ENCODE measurements at places on chromosomes 2 and 18.

DNA sequence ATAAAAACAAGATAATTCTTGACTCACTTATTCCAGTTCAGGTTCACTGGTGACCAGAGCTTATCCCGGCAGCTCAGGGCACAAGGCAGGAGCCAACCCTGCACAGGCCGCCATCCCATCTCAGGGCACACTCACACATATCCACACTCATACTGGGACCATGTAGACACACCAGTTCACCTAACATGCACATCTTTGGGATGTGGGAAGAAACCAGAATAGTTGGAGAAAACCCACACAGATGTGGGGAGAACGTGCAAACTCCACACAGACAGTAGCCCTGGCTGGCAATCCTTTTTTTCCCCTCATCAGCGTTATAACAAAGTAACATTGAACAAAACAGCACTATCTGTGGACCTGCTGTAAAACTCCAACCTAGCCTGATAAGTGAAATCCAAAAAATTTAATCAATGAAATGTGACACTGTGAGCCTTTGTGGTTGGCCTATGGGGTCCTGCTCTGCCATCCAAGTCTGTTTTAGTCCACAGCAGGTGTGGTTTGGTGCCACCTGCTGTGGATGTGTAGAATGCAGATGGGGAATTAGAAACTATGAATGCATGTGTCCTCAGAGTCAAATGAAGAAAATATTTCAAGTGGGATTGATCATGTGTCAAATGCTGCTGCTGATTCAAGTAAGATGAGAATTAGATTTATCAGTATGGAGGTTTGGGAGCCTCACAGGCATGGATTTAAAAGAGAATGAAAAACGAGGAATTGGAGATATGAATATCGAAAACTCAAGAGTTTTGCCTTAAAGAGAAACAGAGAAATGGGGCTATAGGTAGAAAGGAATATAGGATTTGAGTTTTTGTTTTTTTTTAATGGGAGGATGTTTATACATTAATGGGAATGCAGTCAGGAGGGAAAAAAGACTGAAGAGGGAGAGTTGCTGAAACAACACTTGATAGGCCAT, 47.0 kb downstream of the UGP2 start:
- DNase-seq, result peak; percentile 50

DNA sequence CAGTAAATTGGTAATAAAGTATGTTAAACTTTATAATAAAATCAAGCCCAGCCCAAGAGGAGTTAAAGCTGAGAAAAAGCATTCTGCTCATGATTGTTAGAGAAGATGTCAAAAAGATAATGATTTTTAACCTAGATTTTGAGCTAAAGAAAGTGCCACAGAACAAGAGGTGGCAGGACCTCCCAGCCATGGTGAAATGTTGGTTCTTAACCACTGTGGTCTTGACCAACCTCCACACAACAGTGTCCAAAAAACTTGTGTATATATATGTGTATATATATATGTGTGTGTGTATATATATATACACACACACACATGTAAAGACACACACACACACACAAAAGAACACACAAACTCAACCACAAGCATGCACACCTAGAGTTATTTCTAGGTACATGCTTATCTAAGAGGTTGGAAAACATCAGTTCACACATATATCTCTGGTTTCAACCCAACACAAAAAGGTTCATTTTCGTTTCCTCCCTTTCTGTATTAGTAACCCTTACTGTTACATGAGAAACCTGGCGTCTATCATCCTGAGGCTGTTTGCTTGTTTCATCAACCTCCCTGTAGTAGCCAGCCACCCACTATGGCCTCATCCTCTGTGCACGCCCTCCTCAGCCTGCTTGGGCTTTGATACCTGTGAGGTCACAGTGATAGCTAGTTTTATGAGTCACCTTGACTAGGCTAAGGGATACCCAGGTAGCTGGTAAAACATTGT, 631.8 kb upstream of the ID2 start:
- peak; percentile 80 for DNase-seq

GRCh38 chr2:186303091-186303490, 183.0 kb upstream of the ZC3H15 start:
- DNase-seq, result no peak

- DNase-seq, result no peak
These were observed 27.9 kb downstream of the ACVR1 start for GRCh38 chr2:157848213-157848612.

DNA sequence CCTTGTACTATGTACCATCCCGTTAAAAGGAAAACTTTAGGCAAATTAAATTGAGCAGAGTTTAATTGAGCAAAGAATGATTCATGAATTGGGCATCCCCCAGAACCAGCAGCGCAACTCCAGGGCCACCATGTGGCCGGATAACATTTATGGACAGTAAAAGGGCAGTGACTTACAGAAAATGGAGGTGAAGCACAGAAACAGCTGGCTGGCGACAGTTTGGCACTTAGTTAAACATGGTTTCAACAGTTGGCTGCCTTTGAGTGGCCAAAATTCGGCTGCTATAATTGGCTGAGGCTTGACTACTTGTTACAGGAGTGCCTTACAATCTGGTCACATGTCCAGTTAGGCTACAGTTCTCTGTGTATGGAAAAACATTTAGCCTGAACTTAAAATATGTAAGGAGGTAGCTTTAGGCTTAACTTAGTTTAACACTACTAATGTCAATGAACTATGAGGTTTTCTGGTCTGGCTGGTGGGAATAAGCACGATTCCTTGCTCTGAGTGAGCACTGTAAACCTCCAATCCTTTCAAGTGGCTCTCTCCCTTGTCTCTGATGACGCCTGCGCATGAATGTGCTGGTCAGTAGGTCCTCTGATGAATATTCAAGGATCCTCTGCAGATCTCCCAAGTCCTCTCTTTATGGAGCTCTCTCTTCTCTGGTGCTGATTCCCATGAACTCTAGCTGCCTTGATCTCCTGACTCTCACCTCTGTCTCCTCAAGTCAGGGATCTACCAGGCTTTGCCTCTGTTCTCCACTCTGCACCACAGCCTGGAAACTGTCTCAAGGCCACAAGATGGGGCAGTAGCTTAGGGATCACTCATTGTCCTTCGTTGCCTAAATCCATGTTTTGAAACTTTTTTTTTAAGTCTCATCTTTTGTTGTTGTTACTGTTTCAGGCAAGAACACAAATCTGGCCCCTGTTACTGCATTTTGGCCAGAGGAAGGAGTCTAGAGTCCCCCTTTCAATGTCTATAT, 24.4 kb upstream of the RAB31 start:
- DNase-seq, result no peak

- DNase-seq, result no peak
These were observed 14.1 kb downstream of the ACMSD start for GRCh38 chr2:134852518-134852917.

DNA sequence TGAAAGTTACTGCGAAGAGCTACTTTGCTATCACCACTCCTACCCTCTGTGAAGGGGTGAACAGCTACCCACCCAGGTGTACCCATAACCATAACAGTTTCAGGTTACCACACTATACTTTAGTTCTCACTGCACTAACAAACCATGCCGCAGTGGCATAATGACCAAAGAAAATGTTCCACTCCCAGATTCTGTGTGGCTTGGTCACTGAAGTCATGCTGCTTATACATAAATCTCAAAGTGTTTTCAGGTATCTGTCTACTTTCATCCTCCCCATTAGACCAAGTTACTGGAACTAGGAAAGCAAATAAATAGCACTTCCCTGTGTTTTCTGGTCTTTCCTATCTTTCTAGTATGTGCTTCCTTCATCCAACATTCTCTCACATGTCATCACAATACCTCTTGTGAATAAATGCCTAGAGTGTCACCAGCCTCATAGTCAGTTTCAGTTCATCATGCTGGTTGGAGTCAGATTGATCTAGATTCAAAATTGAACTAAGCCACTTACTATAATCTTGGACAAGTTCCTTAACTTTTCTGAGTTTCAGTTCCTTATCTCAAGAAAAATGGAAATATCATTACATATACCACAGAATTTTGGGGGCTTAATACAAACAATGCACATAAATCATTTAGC, 293.6 kb downstream of the FSIP2 start:
- DNase-seq, result no peak

- DNase-seq, result no peak
These were observed 170.0 kb downstream of the HRH4 start for GRCh38 chr18:24630346-24630880.

DNA sequence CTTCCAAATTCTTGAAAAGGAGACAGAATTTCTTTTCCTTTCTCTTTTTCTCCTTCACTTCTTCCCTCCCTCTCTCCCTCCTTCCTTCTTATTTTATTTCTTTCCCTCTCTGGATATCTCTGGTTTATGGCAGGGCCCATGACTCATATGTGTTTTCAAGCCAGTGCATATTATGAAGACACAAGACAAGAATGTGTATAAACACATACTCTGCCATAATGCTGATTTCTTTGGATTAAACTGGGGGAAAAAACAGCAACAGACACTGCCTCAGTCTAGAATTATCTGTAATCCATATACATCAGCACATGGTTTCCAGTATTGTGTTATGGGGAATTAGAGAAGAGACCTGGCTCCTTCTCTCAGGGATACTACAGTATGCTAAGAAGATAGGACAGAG, 82.8 kb upstream of the CPO start:
- no peak for DNase-seq

- DNase-seq, result no peak
These were observed 128.9 kb upstream of the OTOS start for GRCh38 chr2:240269380-240269779.

DNA sequence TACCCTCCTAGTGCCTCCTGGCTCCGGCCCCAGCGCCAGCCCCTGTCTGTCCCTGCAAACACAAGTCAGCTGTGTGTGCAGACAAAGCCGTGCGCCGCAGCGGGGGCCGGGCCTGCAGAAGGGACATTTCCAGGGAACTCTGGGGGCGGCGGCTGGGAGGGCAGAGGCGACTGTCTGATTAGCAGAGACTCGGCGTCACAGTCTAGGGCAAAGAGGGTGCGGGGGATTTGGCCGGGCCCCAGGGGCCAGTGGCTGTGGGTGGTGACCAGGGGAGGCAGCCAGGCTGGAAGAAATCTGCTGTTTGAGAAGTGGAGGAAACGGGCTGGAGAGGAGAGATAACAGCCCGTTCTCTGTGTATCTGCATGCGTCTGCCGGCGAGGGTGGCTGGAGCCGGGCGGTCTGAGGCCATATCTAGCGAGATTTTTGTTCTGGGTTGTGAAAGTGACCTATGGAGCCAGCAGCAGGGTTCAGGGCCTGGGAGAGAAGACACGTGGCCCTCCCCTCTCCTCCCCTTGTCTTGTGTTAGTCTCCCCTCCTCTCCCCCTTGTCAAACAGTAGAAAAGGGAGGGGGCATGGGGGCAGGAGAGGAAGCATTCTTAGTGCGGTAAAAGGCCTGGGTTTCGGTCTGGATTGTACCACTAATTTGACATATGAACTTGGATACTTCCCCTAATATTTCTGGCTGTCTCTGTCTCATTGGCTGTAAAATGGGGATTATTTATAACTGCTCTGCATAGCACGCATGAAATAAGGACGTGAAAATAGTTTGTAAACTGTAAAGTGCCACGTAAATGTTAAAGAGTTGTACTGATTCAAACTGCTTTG, 169.4 kb downstream of the SMAD7 start:
- DNase-seq, result no peak

DNA sequence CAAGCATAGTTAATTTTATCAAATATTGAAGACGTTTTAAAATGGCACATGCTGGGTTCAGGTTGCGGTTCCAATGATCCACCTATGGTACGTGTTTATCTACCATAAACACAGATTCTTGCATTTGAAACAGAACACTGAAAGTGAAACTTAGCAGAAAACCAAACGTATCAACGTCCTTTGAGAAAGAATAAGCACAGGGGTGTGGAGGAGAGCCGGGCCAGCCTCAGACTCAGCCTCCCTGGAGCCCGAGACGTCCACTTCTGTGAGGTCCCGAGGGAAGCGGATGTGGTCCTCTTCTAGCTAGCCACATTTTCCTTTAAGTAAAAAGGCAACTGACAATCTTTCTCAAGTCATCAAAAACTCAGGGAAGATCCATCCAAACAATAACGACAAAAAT, 195.9 kb downstream of the RTP5 start:
- no peak for DNase-seq

DNA sequence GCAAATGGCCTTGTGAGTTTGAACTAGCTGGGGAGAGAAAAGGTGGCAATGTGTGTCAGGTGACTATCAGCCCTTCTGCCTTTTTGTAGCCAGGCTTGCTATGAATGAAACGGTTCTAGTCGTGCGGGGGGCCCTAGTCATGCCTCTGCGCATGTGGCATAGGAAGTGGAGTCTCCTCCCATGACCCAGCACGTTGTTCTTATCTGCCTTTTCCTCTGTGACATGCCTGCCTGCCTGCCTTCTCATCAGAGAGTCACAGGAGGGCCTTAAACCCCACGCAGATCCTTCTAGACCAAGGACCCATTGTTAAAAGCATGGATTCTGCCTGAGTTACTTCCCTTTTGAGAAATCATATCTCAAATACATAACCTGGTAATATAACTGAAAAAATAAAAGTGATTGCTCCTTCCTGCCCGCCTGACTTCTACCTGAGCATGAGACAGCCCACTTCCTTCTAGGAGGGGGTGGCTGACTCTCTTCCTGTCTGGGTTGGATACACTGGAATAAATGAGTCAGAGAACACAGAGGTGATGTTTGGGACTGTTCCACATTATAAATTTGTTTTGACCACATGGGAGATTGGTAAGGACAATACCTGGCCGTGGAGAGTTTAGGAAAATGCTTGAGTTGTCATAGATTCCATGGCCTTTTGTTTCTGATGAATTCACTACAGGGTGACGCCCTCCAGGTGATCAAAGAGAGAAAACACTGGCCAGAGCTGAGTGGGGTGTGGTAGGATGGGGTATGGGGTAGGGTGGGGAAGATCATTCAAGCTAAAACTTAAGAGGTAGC, 49.8 kb downstream of the FBLN7 start:
- peak; percentile 82 for DNase-seq

GRCh38 chr2:129492548-129492947, 486.9 kb upstream of the RAB6C start:
- no peak for DNase-seq

GRCh38 chr2:225995796-225996461, 596.4 kb downstream of the NYAP2 start:
- DNase-seq, result no peak

All from activated CD4-positive, alpha-beta T cell treated with anti-CD3 and anti-CD28 coated beads, Interleukin-2, amount 50 U/mL, for 16 hours (primary cell).